ENCODE measurements at places on chromosomes 1 and 21.
A peak's percentile ranks its signal among the peaks of the same experiment; 100 is the strongest.

GRCh38 chr1:224640587-224640986, 24.5 kb downstream of the CNIH3 start:
- no peak for DNase-seq

GRCh38 chr1:210143465-210144062, 89.0 kb upstream of the SERTAD4 start:
- DNase-seq, result peak; percentile 26

- no peak for DNase-seq
Observed at GRCh38 chr21:27561116-27561515, 594.2 kb upstream of the ADAMTS5 start.

DNA sequence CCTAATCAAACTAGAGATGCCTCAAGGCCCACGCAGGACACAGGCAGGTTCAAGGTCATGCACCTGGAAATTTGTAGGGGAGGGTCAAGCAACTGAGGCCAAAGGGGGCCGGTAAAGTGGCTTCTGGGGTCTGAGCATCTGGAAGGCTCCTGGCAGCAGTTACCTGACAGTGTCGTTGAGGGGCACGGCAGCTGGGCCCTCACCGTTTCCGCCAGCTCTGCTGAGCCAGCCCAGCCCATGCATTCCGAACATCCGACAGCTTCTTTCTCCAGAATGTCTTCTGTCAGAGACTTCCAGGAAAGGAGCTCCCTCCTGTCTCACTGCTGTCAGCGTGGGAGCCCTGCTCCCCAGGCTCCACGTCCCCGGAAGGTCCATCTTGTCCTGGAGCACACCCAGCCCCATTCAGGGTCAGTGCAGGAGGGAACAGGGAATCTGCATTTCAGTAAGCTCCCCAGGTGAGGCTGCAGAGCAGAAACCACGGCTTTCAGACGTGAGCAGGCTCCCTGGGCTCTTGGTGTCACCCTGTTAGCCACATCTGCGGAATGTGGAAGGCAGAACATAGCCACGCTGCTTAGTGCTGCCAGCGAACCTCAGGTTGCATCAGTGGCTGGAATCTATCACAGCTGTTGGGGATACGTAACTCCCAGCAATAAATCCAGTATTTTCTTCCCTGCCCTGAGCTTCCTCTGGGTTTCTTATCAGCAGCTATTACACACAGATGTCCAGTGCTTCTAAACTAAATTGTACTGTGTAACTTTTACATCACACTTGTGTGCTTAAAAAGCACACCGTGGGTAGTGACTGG, 36.3 kb upstream of the FAM3B start:
- no peak for DNase-seq
